ENCODE measurements at places on chromosomes 5 and 9. TPM values are rescaled to one million over a fixed set of nuclear protein-coding genes. Genes with fewer than 3 reads are reported as not detected.

Gene PLEKHG4B
- not detected for total RNA-seq

Gene SMC5
- total RNA-seq, result 14.5 TPM

Gene FGF18
- not detected for total RNA-seq

Gene MSX2
- 7.0 TPM for total RNA-seq

Gene CARTPT
- not detected for total RNA-seq

Gene DNAJC18
- 8.2 TPM for total RNA-seq

Gene CMBL
- total RNA-seq, result 24.8 TPM

Gene BSPRY
- not detected for total RNA-seq

Gene SARDH
- 16.3 TPM for total RNA-seq

Gene PPP6C
- 21.2 TPM for total RNA-seq

Gene DBN1
- total RNA-seq, result 86.3 TPM

Gene IFNK
- total RNA-seq, result not detected

Gene TRMT10B
- 5.3 TPM for total RNA-seq

Gene TAF11L5
- total RNA-seq, result not detected

Gene SNCB
- 0.10 TPM for total RNA-seq

Gene CDH12
- not detected for total RNA-seq

Gene INSL6
- total RNA-seq, result not detected

Gene SH2D3C
- 2.5 TPM for total RNA-seq

Gene PCDHB14
- 2.5 TPM for total RNA-seq

Gene HAPLN1
- total RNA-seq, result 0.34 TPM

Gene ADAMTS19
- 0.15 TPM for total RNA-seq

Gene IGFBPL1
- total RNA-seq, result not detected

Gene NEURL1B
- total RNA-seq, result 9.1 TPM

Gene PCSK1
- 17.7 TPM for total RNA-seq

Gene QRFP
- not detected for total RNA-seq

Gene SLC27A6
- 1.6 TPM for total RNA-seq

Gene LIX1
- total RNA-seq, result not detected

Gene NEUROG1
- total RNA-seq, result not detected

Gene ABO
- total RNA-seq, result not detected

Gene IL5
- total RNA-seq, result not detected

Gene CNTFR
- 0.56 TPM for total RNA-seq

Gene HOMER1
- total RNA-seq, result 1.8 TPM

Gene SIT1
- not detected for total RNA-seq

Gene COMMD10
- 19.9 TPM for total RNA-seq

Gene C5orf52
- not detected for total RNA-seq

Gene GPR151
- not detected for total RNA-seq

Gene PCDHGA3
- 5.1 TPM for total RNA-seq

Gene FGF10
- 0.25 TPM for total RNA-seq

Gene KIF4B
- not detected for total RNA-seq

Gene HK3
- total RNA-seq, result not detected

Gene F2RL2
- total RNA-seq, result 8.2 TPM

Gene ZDHHC21
- total RNA-seq, result 2.5 TPM

Gene FOXD1
- total RNA-seq, result 0.44 TPM

Gene KIF3A
- total RNA-seq, result 3.9 TPM

Gene HACD4
- 1.3 TPM for total RNA-seq

Gene ZNF483
- total RNA-seq, result 0.68 TPM
